Activated naive CD4-positive, alpha-beta T cell treated with anti-CD3 and anti-CD28 coated beads for 36 hours (primary cell): ENCODE measurements at places on chromosomes 2 and 18.
A peak's percentile ranks its signal among the peaks of the same experiment; 100 is the strongest.

- DNase-seq = no peak
- peaks cover 24% of the 10 kb centered on the region for H3K4me1 ChIP-seq
- H3K36me3 ChIP-seq = no peaks in the 10 kb centered on the region
These were observed 69.4 kb upstream of the ZNF397 start for GRCh38 chr18:35171315-35171987.

- no peaks in the 10 kb centered on the region for H3K4me1 ChIP-seq
- no peak overlapping the region for H3K27ac ChIP-seq
- DNase-seq = no peak
- H3K27me3 ChIP-seq = no peaks in the 10 kb centered on the region
- H3K4me3 ChIP-seq = no peak overlapping the region
These were observed 326.4 kb downstream of the SMAD2 start for GRCh38 chr18:47604021-47604420.

DNA sequence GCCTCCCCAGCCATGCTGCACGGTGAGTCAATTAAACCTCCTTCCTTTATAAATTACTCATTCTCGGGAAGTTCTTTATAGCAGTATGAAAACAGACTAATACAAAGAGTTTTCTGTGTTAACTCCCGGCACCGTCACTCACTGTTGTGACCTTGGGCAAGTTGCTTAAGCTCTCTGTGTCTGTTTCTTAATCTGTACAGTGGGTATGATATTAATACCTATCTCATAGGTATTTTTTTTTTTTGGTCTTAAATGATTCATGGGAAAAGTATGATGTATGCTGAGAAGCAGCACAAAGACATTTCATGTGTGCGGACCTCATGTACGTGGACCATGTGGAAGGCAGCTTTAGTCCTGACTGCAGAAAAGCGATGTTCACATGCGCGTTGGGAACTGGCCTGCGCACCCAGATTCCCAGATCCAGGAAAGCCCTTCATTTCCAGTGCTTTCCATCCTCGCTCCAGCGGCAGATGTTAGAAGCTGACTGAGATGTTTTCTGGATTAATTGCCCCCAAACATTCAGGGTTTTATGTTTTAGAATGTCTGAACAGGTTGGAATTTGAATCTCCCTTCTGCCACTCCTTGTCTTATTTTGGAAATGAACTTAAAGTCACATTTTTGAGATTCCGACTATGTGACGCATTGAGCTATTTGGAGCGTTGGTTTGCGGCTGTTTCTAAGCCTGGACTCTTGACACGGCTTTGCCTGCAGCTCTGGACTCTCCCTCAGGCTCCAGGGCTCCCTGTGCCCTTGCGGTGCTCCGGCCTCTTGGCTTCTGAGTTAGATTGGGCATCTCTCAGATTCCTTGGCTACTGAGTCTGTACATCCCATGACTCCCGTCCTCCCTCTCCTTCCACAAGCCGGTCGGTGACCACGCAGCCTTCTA, 61.4 kb downstream of the SLC4A3 start:
- H3K27ac ChIP-seq = no peak overlapping the region
- DNase-seq = no peak
- peaks cover 18% of the 10 kb centered on the region for H3K27me3 ChIP-seq
- no peaks in the 10 kb centered on the region for H3K36me3 ChIP-seq

DNA sequence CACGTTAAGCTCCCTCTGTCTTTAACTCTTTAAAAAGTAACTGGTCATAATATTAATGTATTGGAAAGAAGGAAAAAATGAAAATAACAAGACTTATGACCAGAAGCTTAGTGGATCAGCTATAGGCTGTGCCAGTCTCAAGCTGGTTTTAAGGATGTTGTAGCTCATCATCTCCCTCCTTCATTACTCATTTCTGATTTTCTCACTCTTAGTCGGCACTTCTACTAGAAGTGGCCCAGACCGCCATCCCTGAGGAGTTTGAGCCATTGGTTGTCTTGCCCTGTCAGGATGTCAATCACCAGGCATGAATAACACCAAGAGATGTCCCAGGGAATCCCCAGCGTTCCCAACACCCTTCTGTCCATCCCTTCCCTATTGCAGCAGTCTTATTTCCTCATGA, 151.5 kb downstream of the ASXL3 start:
- H3K4me1 ChIP-seq = no peaks in the 10 kb centered on the region
- no peak for DNase-seq
- H3K27ac ChIP-seq = no peak overlapping the region
- H3K27me3 ChIP-seq = no peaks in the 10 kb centered on the region
- H3K4me3 ChIP-seq = no peak overlapping the region

- no peak for DNase-seq
- H3K27me3 ChIP-seq = no peaks in the 10 kb centered on the region
- no peak overlapping the region for H3K27ac ChIP-seq
- no peaks in the 10 kb centered on the region for H3K4me1 ChIP-seq
These were observed 179.0 kb downstream of the KLHL29 start for GRCh38 chr2:23563673-23564614.

GRCh38 chr2:208638059-208638458, 231.5 kb downstream of the PTH2R start:
- no peaks in the 10 kb centered on the region for H3K36me3 ChIP-seq
- H3K27ac ChIP-seq = no peak overlapping the region
- no peaks in the 10 kb centered on the region for H3K4me1 ChIP-seq

- DNase-seq = no peak
- no peak overlapping the region for H3K4me3 ChIP-seq
- no peaks in the 10 kb centered on the region for H3K4me1 ChIP-seq
- no peaks in the 10 kb centered on the region for H3K27me3 ChIP-seq
- H3K36me3 ChIP-seq = no peaks in the 10 kb centered on the region
These were observed 39.9 kb upstream of the UPP2 start for GRCh38 chr2:158061763-158062162.

DNA sequence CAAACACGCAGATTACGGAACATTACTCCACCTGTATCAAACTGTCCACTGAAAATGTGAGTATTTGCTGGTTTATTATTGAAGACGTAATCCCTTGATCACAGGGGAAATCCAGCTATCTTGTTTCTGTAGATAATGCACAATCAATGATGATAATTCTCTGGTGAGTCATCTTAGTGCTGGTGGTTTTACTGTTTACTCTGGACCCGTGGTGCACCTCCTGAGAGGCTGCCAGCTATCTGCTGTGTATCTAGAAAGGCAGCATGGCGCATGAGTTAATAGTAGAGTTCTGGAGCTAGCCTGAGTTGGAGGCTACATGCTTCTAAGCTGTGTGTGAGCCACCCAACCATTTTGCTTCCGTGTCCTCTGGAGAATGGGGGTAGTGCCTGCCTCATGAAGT, 6.5 kb downstream of the NCAPH start:
- peak; percentile 44 for DNase-seq
- H3K4me1 ChIP-seq = peaks cover 38% of the 10 kb centered on the region
- H3K36me3 ChIP-seq = peaks cover 74% of the 10 kb centered on the region
- no peak overlapping the region for H3K4me3 ChIP-seq
- no peak overlapping the region for H3K27ac ChIP-seq

DNA sequence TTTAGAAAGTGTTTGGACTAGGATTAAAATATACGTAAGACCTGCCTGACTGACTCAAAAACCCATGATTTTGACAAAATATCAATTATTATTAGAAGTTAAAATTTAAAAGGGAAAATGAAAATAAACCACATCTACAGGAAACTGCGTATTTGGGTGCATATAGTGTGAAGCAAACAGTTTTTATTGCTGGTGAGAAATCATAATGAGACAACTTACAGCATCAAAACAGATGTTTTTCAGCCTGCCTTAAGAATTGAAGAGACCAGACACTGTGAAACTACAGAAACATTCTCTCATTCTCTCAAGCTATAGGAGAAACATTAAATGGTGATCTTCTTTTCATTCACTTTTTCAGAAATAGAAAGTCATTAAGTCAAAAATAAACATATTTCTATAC, 62.9 kb downstream of the RAD51AP2 start:
- no peak overlapping the region for H3K27ac ChIP-seq
- no peak overlapping the region for H3K4me3 ChIP-seq
- no peaks in the 10 kb centered on the region for H3K27me3 ChIP-seq

DNA sequence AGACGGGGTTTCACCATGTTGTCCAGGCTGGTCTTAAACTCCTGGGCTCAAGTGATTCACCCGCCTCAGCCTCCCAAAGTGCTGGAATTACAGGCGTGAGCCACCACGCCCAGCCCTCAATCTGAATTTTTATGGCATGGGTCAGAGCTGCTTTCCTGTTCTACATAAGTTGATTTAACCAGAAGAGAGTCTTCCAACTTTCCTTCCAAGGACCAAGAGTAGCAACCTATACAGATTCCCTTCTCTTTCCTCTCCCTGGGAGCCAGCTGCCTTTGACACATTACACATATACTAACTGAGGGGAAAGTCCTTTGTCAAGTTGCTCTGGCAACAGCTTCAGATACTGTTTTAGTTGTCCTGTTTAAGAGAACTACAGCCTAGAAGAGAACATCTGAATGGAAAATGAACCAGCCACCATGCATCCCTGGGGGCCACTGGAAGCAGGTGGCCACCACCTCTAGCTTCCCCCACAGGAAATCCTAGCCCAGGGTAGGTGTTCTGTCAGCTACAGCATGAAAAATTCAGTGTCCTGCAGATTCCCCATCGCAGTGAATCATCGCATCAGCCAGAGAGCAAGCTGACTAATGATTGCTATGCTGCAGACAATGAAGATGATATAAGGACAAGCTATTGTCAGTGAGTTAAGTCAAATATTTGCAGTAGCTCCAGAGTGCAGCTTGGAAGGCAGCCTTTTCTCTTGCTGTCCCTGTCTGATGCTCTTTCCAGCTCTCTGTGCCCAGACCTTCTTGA, 62.9 kb downstream of the POMC start:
- no peak overlapping the region for H3K27ac ChIP-seq
- H3K4me3 ChIP-seq = no peak overlapping the region
- H3K36me3 ChIP-seq = no peaks in the 10 kb centered on the region
- peak; percentile 33 for DNase-seq
- no peaks in the 10 kb centered on the region for H3K27me3 ChIP-seq

- H3K27me3 ChIP-seq = peaks cover 13% of the 10 kb centered on the region
- H3K27ac ChIP-seq = no peak overlapping the region
- no peak overlapping the region for H3K4me3 ChIP-seq
- no peaks in the 10 kb centered on the region for H3K36me3 ChIP-seq
These were observed 63.7 kb downstream of the ZNF532 start for GRCh38 chr18:58928386-58928785.

GRCh38 chr2:6977113-6977741, 60.0 kb downstream of the RNF144A start:
- no peaks in the 10 kb centered on the region for H3K27me3 ChIP-seq
- no peak overlapping the region for H3K27ac ChIP-seq

DNA sequence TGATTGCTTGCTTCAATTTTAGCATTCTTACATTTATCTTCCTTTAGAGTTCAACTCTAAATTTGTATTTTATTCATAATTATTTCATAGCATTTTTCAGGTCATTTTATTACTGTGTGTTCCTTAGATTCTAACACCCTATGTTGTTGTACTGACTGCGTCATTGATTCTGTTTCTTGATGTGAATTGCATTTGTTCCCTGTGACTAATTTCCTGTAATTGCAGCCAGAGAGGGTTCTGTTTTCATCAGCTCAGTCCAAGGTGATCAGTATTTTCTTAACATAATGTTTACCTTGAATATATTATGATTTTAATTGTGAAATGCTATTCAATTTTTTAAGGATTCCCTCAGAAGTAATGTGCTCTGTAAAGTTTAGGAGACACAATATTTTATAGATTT, 970.2 kb upstream of the PIK3C3 start:
- no peaks in the 10 kb centered on the region for H3K27me3 ChIP-seq
- DNase-seq = no peak
- no peak overlapping the region for H3K4me3 ChIP-seq
- no peaks in the 10 kb centered on the region for H3K4me1 ChIP-seq

GRCh38 chr2:241223211-241224017, 34.9 kb downstream of the ANO7 start:
- peaks cover 14% of the 10 kb centered on the region for H3K4me1 ChIP-seq
- H3K36me3 ChIP-seq = peaks cover 8% of the 10 kb centered on the region
- H3K4me3 ChIP-seq = no peak overlapping the region
- peaks cover 9% of the 10 kb centered on the region for H3K27me3 ChIP-seq

DNA sequence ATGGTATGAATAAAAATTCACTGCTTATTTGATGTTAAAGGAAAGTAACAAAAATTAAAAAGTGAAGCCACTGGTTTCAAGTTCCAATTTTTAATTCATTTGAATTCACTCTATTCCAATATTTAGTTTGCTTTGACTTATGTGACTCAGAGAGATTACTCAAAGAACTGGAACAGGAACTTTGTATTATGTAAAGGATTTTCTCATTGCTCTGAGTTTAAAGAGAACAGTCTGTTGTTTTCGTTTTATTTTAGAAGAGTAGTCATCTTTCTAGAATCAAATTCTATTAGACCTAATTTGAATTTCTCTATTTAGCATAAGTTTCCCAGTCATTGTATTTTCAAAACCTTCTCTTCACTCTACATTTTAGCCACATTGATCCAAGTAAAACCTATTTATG, 300.1 kb upstream of the SLC8A1 start:
- no peak overlapping the region for H3K4me3 ChIP-seq
- no peaks in the 10 kb centered on the region for H3K4me1 ChIP-seq
- H3K36me3 ChIP-seq = no peaks in the 10 kb centered on the region
- H3K27ac ChIP-seq = no peak overlapping the region
- DNase-seq = no peak

GRCh38 chr2:172878260-172878659, 142.6 kb downstream of the RAPGEF4 start:
- H3K4me1 ChIP-seq = no peaks in the 10 kb centered on the region
- H3K4me3 ChIP-seq = no peak overlapping the region
- DNase-seq = no peak
- no peak overlapping the region for H3K27ac ChIP-seq

DNA sequence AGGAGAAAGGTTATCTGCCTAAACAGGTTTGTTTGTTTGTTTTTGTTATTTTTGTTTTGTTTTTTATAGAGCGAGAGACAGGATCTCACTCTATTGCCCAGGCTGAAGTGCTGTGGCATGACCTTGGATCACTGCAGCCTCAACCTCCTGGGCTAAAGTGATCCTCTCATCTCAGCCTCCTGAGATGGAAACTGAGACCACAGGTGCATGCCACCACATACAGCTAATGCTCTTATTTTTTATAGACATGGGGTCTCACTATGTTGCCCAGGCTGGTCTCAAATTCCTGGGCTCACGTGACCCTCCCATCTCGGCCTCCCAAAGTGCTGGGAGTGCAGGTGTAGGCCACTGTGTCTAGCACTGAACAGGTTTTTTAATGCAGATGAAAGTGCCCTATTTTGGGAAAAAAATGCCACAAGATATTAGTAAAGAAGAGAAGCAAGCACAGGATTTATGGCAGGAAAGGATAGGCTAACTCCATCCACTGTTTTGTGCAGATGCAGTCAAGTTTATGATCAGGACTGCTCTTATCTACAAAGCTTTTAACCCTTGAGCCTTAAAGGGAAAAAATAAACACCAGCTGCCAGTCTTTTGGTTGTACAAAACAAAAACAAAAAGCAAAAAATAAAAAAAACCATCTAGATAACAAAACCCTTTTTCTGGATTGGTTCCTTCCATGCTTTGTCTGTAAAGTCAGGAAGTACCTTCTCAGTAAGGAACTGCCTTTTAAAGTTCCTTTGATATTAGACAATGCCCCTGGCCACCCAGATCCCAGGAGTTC, 29.4 kb downstream of the MAP4K3 start:
- H3K4me1 ChIP-seq = peaks cover 78% of the 10 kb centered on the region
- no peaks in the 10 kb centered on the region for H3K27me3 ChIP-seq
- H3K27ac ChIP-seq = no peak overlapping the region
- H3K36me3 ChIP-seq = no peaks in the 10 kb centered on the region
- DNase-seq = no peak

- H3K4me3 ChIP-seq = no peak overlapping the region
- H3K4me1 ChIP-seq = no peaks in the 10 kb centered on the region
- H3K27me3 ChIP-seq = no peaks in the 10 kb centered on the region
- peaks cover 45% of the 10 kb centered on the region for H3K36me3 ChIP-seq
- no peak for DNase-seq
These were observed 33.1 kb downstream of the TUBB6 start for GRCh38 chr18:12340945-12341660.

GRCh38 chr2:176120364-176121189, 1.9 kb upstream of the HOXD9 start:
- H3K36me3 ChIP-seq = peaks cover 2% of the 10 kb centered on the region
- peaks cover 79% of the 10 kb centered on the region for H3K27me3 ChIP-seq
